T-helper 17 cell (primary cell): ENCODE measurements at places on chromosomes 2 and 18. TPM values are rescaled to one million over a fixed set of nuclear protein-coding genes. Genes with fewer than 3 reads are reported as not detected.
A peak's percentile ranks its signal among the peaks of the same experiment; 100 is the strongest.

DNA sequence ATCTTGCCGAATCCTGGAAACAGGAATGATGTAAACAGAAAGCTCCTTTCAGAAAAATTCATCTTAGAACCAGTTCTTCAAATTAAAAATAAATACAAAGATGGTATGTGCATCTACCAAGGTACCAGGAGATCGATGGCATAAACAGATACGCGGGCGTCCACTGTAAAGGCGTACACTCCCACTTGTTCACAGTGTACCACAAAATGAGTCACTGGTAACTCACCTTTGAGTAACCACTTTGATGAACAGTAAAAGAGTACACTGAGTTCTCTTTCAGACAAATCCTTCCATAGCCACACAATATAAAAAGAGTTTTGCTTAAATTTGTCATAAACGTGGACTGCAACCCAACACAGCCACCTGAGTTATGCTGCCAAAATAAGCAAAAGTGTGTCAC, 128.3 kb downstream of the DNER start:
- peaks cover 2% of the 10 kb centered on the region for H3K36me3 ChIP-seq
- H3K4me3 ChIP-seq: no peak overlapping the region
- DNase-seq: no peak
- H3K27me3 ChIP-seq: peaks cover 45% of the 10 kb centered on the region
- H3K4me1 ChIP-seq: no peaks in the 10 kb centered on the region
- H3K27ac ChIP-seq: no peak overlapping the region

DNA sequence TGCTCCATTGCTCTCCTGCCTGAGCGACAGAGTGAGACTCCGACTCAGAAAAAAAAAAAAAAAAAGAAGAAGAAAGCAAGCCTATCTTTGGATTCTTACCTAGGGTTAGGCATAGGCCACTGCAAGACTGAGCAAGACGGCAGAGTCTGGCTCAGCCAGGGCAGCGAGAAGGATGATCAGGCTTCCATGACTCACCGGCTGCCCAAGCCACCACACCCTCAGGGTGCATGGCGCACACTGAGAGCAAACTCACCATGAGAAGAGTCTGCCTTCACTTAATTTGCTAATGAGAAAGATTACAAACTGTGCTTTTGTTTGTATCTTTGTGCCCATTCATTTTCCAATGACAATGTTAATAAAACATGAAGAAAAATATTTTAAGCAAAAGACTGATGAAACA, 8.2 kb downstream of the FAM110C start:
- peaks cover 26% of the 10 kb centered on the region for H3K27me3 ChIP-seq
- H3K4me3 ChIP-seq: no peak overlapping the region
- no peak overlapping the region for H3K27ac ChIP-seq
- no peak for DNase-seq
- peaks cover 16% of the 10 kb centered on the region for H3K4me1 ChIP-seq

- H3K4me1 ChIP-seq: no peaks in the 10 kb centered on the region
- no peak for DNase-seq
Observed at GRCh38 chr2:75480971-75481836, 79.5 kb downstream of the EVA1A start.

DNA sequence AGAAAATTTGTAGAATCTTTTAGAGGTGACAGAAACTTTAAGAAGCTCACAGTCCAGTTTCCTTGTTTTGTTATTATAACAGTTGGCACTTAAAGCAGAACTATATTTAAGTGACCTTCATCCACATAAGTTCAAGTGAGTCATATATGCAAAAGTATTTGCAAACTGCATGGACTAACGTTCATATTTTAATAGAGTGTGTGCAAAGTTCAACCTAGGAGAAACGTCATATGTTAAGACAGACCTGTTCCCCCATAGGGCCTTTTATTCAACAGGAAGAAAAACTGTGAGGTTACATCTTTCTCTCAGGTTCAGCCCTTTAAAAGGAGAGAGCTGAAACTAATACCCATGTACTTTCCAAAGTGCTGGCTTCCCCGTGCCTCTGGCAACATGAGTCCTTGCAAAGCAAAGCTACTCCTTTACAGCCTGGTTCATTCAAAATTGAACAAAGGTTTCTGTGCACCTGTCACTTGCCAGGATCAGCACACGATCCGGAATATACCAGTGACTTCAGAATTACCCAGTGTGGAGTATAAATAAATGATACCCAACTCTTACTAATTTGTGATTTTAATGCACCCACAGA, 280.0 kb upstream of the RAB12 start:
- no peak overlapping the region for H3K27ac ChIP-seq
- H3K4me3 ChIP-seq: no peak overlapping the region
- H3K27me3 ChIP-seq: no peaks in the 10 kb centered on the region
- H3K4me1 ChIP-seq: no peaks in the 10 kb centered on the region
- no peak for DNase-seq

DNA sequence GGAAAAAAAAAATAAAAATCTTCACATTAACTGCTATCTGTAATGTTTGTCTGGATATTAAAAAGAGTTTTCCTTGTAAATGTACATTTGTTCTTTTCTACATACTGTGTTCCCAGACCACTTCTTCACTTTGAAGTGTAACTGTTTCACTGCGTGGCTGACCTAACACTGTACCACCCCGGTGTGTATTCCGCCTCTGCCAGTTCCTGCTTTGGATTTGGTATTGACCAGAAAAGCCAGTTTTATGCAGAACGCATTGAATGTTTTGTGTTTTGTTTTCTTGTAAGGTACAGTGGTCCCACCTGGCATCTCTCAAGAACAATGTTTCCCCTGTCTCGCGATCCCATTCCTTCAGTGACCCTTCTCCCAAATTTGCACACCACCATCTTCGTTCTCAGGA, 128.2 kb upstream of the IL1R2 start:
- H3K27me3 ChIP-seq: no peaks in the 10 kb centered on the region
- no peak for DNase-seq
- H3K27ac ChIP-seq: peak overlapping the region; percentile 24
- H3K4me3 ChIP-seq: no peak overlapping the region

GRCh38 chr18:6940451-6940850, 177.1 kb downstream of the LAMA1 start:
- no peak overlapping the region for H3K4me3 ChIP-seq
- H3K27me3 ChIP-seq: no peaks in the 10 kb centered on the region
- H3K4me1 ChIP-seq: no peaks in the 10 kb centered on the region
- DNase-seq: no peak
- no peaks in the 10 kb centered on the region for H3K36me3 ChIP-seq

Gene BCL11A
- total RNA-seq: 9.2 TPM

Gene SULT1C2
- total RNA-seq: not detected

Gene NT5C1B
- not detected for total RNA-seq

GRCh38 chr2:41720331-41721251, 327.2 kb upstream of the PKDCC start:
- H3K4me1 ChIP-seq: peaks cover 10% of the 10 kb centered on the region
- no peak for DNase-seq
- no peak overlapping the region for H3K4me3 ChIP-seq

DNA sequence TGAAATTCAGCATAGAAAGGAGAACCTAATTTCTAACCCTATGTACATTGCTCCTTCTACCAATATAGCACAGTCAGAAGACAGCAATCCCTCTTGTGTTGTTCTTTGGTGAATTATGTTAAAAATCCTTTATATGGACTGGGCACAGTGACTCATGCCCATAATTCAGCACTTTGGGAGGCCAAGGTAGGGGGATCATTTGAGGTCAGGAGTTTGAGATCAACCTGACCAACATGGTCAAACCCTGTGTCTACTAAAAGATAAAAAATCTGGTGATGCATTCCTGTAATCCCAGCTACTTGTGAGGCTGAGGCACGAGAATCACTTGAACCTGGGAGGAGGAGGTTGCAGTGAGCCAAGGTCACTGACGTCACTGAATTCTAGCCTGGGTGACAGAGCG, 195.6 kb downstream of the TMX3 start:
- no peaks in the 10 kb centered on the region for H3K27me3 ChIP-seq
- no peak overlapping the region for H3K27ac ChIP-seq
- no peak overlapping the region for H3K4me3 ChIP-seq
- H3K4me1 ChIP-seq: no peaks in the 10 kb centered on the region
- DNase-seq: no peak

Gene IL1R2
- total RNA-seq: 1.1 TPM

Gene ACVR1C
- 8.5 TPM for total RNA-seq

GRCh38 chr2:239401881-239402233, 1.0 kb upstream of the HDAC4 start:
- peak overlapping the region; percentile 95 for H3K27ac ChIP-seq
- H3K4me1 ChIP-seq: peaks cover 18% of the 10 kb centered on the region
- no peaks in the 10 kb centered on the region for H3K36me3 ChIP-seq
- H3K27me3 ChIP-seq: no peaks in the 10 kb centered on the region
- DNase-seq: peak; percentile 25

Gene ACOXL
- not detected for total RNA-seq

Gene WDR7
- 47.0 TPM for total RNA-seq

DNA sequence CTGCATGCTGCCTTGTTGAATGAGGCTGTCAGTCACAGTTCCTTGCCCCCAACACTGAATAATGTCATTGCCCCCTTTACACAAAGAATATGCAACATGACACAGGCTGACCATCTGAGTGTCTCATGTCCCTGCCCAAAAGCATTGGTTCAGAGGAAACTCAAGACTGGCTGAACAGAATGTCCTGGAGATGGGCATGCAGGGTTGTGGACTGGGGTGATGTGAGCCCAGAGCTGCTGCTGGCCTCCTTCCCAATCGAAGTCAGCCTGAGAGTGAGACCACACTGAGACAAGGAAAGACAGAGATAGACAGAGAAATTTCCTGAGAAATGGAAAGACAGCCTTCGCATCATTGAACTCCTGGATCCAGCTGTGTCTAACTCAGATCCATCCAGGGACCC, 110.1 kb downstream of the PID1 start:
- H3K36me3 ChIP-seq: no peaks in the 10 kb centered on the region
- DNase-seq: no peak
- no peak overlapping the region for H3K27ac ChIP-seq
- H3K4me3 ChIP-seq: no peak overlapping the region

GRCh38 chr2:189552991-189553404, 27.6 kb downstream of the SLC40A1 start:
- no peaks in the 10 kb centered on the region for H3K27me3 ChIP-seq
- no peak overlapping the region for H3K4me3 ChIP-seq
- H3K36me3 ChIP-seq: no peaks in the 10 kb centered on the region
- no peak overlapping the region for H3K27ac ChIP-seq
- H3K4me1 ChIP-seq: peaks cover 10% of the 10 kb centered on the region
- no peak for DNase-seq
